ENCODE measurements at places on chromosomes 1 and 21.

DNA sequence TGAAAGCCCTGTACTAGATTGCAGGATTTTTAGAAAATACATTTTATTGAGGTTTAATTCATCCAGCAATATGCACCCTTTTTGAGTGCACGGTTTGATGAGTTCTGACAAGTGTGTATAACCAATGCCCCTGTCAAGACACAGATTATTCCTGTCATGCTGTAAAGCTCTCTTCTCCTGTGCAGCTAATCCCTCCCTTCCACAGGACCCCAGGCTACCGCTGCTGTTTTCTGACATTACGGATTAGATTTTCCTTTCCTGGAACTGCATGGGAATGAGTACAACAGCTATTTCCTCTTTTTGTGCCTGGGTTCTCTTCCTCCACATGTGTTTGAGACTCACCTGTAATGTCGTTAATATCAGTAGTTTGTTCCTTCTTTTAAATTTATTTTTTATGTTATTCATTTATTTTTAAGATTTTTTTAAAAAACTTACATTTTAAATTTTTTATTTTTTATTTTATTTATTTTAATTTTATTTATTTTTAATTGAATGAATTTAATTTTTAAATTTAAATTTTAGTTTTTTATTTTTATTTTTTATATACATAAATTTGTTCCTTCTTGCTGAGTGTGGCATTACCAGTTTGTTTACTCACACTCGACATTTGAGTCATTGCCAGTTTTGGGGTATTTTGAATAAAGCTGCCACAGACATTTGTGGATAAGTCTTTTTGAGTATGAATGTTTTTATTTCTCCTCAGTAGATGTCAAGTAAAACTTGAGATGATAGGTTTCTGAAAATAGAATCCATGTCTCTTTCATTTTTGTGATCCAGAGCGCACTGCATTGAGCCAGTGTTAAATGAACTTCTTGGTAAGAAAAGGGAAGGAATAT, 79.0 kb upstream of the B3GALT5 start:
- DNase-seq: no peak

GRCh38 chr1:83717785-83718184, 281.1 kb downstream of the TTLL7 start:
- DNase-seq: no peak

DNA sequence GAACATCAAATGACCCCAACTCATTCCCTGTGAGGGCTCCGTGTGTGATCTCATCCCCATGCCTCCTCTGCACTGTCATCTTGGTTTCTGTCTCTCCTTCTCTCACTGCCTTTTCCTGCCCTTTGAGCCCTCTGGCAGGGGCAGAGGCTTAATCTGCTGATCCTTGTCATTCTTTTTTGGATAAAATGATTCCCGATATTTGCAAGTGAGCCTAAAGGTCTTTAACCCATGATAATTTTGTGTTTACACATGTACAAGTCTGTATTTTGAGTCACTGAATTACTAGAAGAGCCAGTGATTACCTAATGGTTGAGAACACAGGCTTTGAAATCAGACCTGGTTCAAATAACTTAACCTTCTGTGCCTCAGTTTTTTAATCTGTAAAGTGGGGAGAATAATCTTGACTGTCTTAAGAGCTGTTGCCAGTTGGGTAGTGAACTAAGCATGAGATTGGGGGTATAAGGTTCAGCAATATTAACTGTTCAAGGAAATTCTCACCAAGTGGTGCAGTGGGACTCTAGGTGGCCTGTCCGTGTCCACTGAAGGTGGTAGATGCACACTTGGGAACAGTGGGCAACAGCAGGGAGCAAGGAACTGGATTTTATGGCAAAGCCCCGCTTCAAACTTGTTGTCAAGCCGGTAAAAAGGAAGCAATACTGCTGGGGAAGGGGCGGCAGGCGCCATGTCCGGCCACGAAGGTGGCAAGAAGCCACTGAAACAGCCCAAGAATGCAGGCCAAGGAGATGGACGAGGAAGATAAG, 1.6 kb downstream of the ECHDC2 start:
- DNase-seq: no peak

DNA sequence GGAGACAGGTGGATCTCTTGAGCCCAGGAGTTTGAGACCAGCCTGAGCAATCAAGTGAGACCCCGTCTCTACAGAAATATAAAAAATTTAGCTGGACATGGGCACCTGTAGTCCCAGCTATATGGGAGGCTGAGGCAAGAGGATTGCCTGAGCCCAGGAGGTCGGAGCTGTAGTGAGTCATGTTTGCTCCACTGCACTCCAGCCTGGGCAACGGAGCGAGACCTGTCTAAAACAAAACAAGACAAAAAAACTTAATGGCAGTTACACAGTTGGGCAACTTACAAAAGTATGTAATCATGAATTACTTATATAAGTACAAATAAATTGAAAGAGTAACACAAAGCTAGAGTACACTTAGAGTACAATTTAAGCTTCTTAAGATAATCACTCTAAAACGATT, 25.2 kb downstream of the RC3H1 start:
- DNase-seq: no peak

DNA sequence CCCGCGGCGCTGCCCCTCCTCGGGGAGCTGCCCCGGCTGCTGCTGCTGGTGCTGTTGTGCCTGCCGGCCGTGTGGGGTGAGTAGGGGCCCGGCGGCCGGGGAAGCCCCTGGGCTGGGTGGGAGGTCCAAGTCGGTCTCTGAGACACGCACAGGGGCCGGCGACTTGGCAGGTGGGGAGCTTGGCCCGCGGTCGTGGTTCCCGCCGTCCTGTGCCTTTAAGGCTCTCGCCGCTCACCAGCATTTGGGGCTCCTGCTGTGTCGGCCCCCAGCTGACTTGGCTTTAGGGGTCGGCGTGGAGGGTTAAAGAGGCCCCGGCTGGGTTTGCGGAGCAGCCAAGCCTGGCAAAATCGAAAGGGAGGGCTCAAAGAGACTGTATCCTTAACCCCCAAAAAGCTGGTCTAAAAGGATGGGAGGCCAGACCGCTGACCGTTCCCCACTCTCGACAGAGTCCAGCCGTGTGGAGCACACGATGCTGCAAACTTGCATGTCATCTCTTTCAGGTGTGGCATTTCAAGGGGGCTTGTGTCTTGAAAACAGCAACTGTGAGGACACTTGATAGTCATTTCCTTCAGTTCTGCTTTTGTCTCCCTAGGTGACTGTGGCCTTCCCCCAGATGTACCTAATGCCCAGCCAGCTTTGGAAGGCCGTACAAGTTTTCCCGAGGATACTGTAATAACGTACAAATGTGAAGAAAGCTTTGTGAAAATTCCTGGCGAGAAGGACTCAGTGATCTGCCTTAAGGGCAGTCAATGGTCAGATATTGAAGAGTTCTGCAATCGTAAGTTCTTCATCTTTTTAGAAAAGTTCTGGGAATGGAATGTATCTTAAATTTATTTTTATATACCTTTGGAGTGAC, 540 bp downstream of the CD55 start:
- DNase-seq: peak; percentile 10

- DNase-seq: peak; percentile 59
Measured at GRCh38 chr1:66380452-66381212, 153.3 kb upstream of the SGIP1 start.

DNA sequence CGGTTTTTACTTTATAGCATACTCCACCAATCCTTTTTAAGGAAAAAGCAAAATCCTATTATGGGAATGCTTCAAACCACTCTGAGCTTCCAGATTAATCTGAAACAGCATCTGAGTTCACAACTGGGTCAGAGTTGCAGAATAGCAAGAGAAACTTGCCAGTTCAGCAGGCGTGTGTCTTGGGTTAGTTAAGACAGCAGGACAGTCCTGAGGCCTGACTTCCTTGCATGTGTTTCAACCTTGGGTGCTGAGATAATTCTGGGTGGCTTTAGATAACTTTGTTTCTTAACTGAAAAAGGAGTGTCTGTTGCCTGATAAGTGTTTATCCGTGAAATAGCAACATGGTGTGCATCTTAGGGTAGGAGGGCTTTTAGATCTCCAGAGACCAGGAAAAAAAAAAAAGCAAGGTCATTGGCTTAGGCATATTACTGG, 169.2 kb downstream of the DHRS3 start:
- no peak for DNase-seq

DNA sequence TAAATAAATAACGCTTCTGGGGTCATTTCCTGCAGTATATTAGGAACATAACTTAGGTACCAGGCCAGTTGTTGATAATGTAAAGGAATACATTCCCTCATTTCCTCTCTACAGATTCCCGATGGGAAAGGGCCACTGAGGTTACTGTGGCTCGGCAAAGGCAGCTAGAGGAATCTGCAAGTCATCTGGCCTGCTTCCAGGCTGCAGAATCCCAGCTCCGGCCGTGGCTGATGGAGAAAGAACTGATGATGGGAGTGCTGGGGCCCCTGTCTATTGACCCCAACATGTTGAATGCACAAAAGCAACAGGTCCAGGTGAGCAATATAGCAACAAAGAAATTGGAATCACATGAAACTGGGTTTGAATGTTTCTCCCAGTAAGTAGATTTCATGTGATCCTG, 109.6 kb upstream of the BMP8A start:
- DNase-seq: no peak

GRCh38 chr1:221164951-221165838, 286.0 kb downstream of the HLX start:
- no peak for DNase-seq

DNA sequence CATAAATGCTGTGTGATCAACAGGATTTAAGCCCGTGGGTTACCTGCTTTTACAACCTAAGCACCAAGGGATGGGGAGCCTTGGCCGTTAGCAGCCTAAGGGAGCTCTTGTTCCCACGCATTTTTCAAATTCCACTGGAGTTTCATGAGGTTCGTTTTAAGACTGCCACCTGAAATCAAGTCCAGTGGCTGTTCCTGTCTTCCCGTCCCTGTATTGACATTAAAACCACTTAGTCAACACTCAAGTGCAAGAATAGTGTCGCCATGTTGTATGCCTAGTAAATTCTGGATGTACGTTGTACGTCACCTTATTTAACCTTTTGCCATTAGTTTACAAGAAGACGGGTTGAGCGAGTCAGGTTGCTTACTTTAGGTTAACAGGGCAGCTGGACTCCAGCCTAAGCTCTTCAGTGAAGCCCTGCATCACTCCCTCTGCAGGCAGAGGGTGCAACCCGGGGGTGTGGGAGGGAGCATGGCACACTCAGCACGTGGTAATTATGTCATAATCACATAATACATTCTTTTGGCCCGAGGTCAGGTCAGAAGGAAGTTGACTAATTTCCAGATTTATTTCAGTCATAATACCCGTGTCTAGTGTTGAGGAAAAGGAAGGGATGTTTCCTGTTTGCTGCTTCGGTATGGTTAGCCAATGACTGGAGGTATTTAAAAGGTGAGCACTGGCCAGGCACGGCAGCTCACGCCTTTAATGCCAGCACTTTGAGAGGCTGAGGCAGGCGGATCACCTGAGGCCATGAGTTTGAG, 42.5 kb downstream of the CNST start:
- DNase-seq: peak; percentile 59

DNA sequence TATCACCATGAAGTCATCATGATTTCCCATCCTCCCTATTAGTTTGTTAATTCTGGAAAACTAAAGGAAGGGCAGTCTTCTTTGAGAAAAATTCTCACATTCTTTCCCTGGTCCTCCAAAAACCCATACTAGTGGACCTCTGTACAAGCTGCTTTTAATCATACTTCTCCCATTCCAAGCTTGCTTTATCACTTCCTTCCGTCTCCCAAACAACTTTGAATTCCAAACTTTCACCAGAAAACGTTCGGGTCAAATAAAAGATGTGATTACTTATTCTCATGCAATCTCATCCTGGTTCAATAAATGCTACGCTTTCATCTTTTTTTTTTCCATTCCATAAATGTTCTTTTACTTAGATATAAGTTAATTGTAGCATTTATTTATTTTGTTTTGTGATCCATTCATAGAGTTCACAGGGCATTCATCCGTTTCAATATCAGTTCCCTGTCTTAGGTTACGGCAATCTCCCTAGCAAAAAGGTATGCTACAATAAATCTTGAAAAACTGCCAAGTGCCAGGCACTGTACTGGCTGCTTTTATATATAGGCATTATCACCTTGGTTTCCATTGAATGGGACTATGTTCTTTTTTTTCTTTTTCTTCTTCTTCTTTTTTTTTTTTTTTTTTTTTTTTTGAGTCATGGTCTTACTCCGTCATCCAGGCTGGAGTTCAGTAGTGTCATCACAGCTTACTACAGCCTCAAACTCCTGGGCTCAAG, 100.2 kb upstream of the GREM2 start:
- DNase-seq: no peak

- DNase-seq: no peak
Measured at GRCh38 chr1:244114892-244115291, 63.8 kb downstream of the ZBTB18 start.

DNA sequence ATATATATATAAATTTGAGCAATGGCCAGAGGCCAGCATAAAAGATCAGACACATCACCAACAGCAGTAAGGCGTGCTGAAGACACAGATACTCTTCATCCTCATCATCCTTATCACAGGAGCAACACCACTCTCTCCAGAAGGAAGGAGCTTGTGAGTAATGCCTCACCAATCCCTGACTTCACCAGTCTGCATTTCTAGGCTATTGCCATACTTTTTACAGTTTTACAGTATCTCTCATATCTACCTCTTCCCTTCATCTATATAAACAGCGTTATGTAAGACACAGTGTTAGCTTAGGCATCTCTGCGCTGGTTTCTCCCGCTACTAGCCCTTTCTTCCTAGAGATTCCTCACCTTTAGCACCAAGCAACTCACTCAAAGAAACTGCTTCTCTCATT, 2.4 kb upstream of the ABL2 start:
- DNase-seq: no peak

- no peak for DNase-seq
Measured at GRCh38 chr1:160166166-160166868, 14.9 kb downstream of the ATP1A4 start.

GRCh38 chr1:118322331-118322730, 137.3 kb upstream of the SPAG17 start:
- no peak for DNase-seq

GRCh38 chr1:38121231-38121680, 74.7 kb upstream of the POU3F1 start:
- no peak for DNase-seq

- no peak for DNase-seq
Measured at GRCh38 chr1:86455073-86455472, 13.7 kb upstream of the CLCA1 start.

GRCh38 chr1:40783001-40783905, at the start of gene KCNQ4:
KCNQ4 (plus strand) TSS chr1:40783787; CDS start chr1:40784094, 307 bp downstream.
- no peak for DNase-seq

- no peak for DNase-seq
Measured at GRCh38 chr1:201346337-201346939, 31.0 kb downstream of the TNNT2 start.

DNA sequence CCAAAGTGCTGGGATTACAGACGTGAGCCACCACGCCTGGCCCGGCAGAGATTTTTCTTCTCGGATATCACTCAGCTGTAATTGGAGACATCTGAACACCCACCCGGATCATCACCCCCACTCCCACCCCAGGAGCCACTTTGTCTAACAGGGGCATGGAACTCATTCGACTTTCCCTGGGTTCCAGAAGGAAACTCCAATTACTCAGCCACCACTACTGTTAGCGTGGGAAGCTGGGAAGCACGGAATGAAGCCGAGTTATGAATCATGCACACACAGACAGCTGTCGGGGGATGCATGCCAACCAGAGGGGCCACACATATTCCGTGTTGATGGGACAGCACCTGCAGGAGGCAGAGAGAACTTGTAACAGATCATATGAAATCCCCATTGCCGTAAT, 85.2 kb downstream of the HLCS start:
- DNase-seq: no peak

Measured in activated CD4-positive, alpha-beta T cell treated with anti-CD3 and anti-CD28 coated beads, Interleukin-2, Interleukin-4, amounts not matched to agents 100 ng/mL and 50 ng/mL, durations not matched to agents 16 hours and 8 hours (primary cell).